Stimulated activated CD4-positive, alpha-beta T cell treated with anti-CD3 and anti-CD28 coated beads, Interleukin-12 subunit alpha, Interleukin-12 subunit beta, amount 100 ng/mL, for 4 hours (primary cell): ENCODE measurements at places on chromosomes 6 and 20.

DNA sequence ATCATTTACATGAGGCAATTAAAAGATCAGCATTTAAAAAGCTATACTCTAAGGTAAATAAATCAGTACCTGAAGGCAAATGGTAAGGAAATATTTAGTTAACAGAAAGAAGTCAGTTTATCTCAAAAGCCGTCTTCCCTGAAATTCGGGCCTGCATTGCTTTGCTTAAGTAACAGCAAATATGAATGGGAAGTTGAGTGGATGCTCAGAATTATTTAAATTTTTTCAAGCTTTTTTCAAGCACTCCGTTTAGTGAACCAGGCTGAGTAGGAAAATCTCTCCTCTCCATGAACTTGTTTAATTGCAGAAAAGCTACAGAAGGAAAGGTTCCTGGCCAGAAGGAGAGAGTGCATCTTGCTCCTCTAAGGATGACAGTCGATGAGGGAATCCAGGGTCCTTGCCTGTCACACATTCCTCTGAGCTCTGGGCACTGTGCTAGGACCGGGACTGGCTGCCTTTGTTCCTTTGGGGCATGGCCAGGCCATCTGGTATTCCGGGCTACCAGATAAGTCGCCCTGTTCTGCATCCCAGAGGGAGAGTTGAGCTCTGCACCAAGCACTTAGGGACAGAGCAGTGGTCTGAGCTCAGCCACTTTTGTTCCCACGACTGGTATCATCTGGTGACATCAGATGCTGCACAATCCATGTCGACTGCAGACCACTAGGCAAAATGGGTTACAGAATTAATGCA lies 77.6 kb downstream of the RIN2 start:
- DNase-seq = no peak

- peak; percentile 88 for DNase-seq
These were observed at the start of gene SLC17A5 for GRCh38 chr6:73653571-73654424. Gene SLC17A5, minus strand, starts transcription at chr6:73653992. Its CDS starts 106 bp downstream, at chr6:73653886.

GRCh38 chr6:68653074-68653705 lies 18.1 kb downstream of the ADGRB3 start:
- no peak for DNase-seq

GRCh38 chr6:117167520-117168271 lies 97.7 kb upstream of the VGLL2 start:
- DNase-seq = no peak

DNA sequence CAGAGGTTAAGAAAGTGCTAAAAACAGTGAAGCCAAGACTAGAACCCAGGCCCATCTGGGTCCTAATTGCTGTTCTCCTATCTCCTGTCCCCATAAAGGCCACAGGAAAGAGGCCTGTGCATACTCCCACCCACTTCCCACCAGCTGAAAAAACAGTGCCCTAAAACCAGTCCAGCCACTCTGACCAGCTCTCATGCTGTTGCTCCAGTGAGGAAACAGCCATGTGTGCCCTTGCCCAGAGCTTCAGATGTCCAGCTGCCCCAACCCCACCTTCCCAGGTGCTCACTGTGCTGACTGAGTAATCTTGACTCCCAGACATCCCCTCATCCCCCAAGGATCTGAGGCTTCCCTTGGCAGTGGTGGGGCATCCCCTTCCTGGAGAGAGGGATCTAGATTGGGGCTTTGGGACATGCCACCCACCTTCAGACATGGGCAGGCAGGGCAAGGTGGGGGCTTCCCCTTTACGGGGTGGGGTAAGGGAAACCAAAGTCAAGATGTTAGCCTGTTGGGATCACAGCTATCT lies 28.7 kb downstream of the KCNK5 start:
- DNase-seq = no peak

DNA sequence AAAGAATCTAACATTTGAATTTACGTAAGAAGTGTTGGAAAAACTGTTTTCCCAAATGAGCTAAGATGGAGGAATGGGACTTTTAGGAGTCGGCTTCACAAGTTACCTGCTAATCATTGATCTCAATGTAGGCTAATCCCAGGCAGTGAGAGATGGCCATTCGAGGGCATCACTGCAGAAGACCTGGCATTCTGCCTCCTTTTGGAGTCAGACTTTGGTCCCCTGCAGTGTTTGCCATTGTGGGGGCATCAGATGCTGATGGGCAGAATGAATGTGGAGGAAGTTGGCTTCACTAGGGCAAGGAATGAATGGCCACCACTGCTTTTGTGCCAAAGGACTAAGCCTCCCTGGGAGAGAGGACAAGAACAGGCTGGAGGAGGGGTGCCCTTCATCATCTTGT lies 55.7 kb upstream of the NKX2-2 start:
- DNase-seq = no peak

DNA sequence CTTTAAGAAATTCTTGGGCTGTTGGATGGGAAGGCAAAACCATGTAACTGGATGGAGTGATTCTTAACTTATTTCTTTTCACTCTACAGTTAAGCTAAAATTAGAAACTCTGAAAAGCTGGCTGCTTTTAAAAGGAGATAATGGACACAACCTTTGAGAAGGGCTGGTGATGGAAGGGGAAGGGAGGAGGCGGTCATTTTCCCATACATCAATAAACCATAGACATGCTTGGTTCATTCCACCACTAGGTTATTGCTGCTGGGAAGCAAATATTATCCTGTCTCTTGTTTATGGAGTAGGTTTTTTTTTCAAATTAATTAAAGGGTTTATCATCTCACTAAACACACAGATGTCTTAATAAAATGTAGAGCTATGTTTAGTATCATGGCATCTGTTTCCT lies 76.2 kb downstream of the PLCB1 start:
- no peak for DNase-seq

DNA sequence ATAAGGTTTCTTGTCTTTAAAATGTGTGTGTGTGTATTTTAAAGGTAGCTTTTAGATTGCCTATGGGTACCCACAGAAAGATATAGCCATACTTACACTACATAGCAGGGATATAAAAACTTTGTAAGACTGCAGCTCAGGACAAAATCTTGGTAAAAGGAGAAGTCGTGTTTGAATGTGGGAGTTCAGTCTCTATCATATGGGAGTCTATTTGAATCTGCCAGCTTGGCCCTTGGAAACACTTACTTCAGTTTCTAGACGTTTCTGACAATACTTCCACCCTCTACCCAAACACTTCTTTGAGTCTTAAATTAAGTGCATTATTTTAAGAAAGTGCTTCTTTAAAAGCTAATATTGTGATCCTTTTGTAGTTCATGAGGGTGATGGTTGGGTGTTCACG lies 155.7 kb downstream of the CARMIL1 start:
- no peak for DNase-seq

- no peak for DNase-seq
These were observed 136.5 kb downstream of the RIMS1 start for GRCh38 chr6:72022830-72023229.

DNA sequence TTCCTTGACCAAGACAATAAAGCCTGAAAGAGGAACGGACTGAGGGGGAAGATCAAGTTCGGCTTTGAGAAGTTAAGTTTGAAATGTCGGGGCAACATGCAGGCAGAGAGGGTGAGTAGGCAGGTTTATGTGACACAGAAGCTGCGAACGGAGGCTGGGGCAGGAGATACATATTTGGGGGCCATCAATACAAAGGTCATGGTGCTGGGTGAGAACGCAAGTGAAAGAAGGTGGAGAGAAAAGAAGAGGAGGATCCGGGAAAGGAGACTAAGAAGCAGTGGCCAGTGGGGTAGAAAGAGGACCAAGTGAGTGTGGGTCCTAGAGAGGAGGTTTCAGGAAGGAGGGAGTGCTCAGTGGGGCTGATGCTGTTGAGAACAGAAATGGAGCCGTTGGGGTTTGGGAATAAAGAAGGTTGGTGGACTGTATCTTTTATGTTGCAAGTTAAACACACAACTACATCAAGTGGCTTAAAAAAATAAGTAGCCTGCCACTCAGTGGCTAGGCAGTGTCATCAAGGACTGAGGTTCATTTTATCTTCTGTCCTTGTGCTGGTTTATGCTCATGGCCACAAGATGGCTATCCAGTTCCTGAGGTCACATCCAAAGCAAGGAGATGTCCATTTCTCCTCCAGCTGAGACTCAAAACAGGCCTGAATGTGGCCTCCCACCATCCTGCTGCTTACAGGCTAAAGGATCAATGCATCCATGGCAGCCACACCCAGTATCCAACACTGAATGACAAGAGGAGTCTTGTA lies 1.7 kb upstream of the BLCAP start:
- no peak for DNase-seq

GRCh38 chr6:28767691-28768090 lies 156.1 kb downstream of the TRIM27 start:
- no peak for DNase-seq

DNA sequence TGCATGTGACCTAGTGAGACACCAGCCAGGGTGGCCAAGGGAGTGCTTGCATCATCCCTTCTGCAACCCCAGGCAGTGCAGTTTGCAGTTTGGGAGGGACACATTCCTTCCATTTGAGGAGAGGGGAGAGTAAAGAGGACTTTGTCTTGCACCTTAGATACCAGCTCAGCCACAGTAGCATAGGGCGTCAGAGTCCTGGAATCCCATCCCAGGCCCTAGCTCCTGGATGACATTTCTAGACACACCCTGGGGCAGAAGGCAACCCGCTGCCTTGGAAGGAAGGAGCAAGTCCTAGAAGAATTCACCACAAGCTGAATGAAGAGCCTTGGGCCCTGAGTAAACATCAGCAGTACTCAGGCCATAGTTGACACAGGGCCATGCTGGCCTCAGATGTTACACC lies 680.4 kb upstream of the IMPG1 start:
- DNase-seq = no peak

GRCh38 chr6:166604911-166605310 lies 18.4 kb upstream of the RAMACL start:
- no peak for DNase-seq

- DNase-seq = no peak
These were observed 12.8 kb upstream of the MYMX start for GRCh38 chr6:44203955-44204354.

DNA sequence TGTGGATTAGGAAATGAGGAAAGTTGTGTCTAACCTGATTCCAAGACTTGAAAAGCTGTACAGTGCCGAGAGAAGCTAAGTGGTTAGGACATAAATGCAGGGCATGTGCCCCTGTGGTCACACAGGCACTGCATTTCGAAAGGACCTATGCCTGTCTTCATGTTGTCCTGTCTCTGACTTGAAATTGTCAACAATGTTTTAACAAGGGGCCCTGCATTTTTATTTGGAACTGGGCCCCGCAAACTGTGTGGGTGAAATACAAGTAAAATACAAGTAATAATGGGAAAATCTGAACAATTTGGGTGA lies 38.8 kb downstream of the MRS2 start:
- DNase-seq = no peak

- DNase-seq = peak; percentile 5
These were observed 1.4 kb downstream of the PHF20 start for GRCh38 chr20:35773154-35773751.

- no peak for DNase-seq
These were observed 72.5 kb downstream of the FLRT3 start for GRCh38 chr20:14264869-14265268.

DNA sequence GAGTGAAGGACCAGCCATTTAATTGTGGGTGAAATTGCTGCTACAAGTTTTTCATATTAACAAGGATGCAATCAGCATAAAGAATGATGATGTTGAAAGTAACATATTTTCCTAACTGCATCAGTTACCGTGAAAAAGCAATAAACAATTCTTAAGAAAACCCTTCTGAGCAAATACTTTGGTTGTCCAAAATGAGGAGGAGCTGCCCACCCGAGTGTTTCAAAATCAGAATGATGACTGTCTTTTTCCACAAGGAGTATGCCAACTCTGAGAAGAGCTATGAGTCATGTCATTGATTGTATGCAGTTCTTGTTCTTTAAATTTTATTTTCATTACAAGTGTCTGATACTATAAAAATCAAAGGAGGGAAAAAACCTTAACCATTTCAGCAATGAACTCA lies 470.5 kb downstream of the COL12A1 start:
- DNase-seq = no peak

DNA sequence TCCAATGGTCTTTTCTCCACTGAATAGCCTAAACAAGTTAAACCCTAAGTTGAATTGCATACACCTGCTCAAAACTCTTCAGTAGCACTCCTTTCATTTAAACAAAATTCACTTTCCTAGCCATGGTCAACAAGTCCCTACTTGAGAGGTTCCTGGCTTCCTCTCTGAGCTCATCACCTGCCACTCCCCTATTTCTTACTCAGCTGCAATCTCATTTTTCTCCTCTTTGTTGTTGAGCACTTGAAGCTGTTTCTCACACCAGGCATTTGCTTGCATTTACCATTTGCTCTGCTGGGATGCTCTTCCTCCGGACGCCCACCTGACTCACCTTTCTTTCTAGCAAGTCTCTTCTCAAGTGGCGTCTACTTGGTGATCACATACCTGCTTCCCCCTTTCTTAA lies 38.5 kb downstream of the EDN1 start:
- DNase-seq = no peak

- no peak for DNase-seq
These were observed 72.3 kb downstream of the VEGFA start for GRCh38 chr6:43842231-43842794.

DNA sequence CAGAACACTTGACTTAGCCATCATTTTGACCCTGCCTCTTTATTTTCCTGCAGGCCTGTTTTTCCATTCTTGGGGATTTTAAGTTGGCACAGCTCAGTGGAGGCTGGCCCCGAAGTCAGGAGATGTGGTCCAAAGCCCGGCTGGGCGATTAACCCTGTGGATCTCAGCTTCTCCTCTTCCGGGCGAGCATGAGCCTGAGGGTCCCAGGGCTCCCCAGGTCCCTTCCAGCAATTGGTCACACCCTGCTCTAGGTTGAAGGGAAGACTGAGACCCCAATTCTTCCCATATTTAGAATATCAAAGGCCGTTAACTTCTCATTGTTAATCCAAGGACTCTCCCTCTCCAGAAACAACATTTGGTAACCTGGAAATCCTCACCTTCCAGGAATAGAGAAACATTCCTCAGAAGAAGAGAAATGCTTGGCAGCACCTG lies 2.3 kb downstream of the THBS2 start:
- DNase-seq = no peak

- DNase-seq = no peak
These were observed 3.6 kb downstream of the CCND3 start for GRCh38 chr6:41937861-41938574.

DNA sequence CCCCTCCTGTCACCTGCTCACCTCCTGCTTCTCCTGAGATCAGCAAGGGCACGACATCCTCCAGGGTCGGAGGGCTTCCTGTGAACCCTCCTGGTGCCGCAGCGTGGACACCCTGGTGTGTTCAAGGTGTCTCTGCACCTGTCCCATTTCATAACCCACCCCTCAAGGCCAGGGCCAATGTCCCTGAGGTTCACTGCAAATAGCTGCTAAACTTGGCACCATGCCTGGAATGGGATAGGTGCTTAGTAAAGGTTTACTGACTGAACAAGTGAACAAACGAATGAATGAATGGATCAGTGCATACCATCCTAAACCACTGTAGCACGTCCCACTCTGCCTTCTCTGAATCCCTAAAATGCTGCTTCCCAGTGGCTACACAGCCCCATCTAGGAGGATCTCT lies 35.0 kb downstream of the SIRPA start:
- DNase-seq = no peak
